ENCODE measurements at places on chromosomes 7 and 10.

GRCh38 chr7:47877336-47877735 is 70.9 kb downstream of the PKD1L1 start:
- no peak for DNase-seq

DNA sequence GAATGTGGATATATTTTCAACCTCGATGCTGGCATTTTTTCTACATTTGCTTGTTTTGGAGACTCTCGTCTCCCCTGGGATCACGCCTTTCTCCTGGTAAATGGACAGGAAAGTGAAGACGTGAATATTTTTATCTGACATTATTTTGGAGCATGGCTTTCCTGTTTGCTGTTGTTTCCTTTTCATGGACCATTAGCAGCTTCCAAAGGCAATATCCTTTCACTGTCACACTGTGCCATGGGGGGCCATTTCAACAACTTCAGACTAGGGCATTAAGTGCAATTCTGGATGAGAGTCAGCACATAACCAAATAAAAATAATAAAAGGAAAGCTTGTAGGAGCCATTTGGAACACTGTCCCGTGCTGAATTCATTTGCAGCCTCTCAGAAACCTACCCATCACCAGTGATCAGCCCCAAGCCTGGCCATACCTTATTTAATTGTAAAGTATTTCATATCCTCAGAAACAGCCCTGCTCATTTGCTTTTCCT is 75.9 kb upstream of the NEUROD6 start:
- DNase-seq: no peak

DNA sequence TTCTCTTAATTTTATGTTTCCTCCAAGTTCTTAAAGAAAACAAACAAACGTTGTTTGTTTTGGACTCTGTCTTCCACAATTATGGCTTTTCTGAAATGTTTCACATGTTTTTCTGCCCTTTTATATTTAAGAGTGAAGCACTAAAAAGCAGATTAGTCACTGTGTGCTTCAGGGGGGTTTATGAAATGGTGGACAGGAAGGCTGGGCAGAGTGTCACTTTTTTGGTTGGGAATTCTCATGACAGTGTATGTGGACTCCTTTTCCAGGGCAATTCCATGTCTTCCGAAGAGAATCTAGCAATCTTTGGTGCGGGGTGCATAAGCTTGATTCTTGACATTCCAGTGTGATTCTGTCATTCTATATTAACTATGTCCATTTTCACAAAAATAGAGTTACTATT is 669.4 kb downstream of the PARD3 start:
- DNase-seq: peak; percentile 90

DNA sequence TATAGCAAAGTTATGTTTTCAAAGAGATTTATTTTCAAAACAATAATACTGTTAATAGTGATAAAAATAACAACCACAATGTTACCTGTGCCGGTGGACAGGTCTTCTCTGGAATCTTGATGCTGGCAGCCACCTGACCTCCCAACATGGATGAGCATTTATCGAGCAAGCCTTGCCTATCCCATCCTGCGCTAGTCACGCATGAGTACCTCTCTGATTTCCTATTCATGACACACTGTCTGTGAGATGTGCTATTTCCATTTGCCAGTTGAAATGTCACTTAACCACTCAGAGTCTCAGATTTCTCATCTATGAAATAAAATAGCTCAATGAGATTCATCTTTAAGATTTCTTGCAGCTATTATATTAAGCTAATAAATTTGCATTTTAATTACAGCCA is 341.2 kb upstream of the VWC2 start:
- DNase-seq: no peak

GRCh38 chr7:94303118-94303517 is 91.6 kb upstream of the COL1A2 start:
- DNase-seq: no peak

GRCh38 chr10:30811276-30812017 is 181.9 kb upstream of the LYZL2 start:
- no peak for DNase-seq

DNA sequence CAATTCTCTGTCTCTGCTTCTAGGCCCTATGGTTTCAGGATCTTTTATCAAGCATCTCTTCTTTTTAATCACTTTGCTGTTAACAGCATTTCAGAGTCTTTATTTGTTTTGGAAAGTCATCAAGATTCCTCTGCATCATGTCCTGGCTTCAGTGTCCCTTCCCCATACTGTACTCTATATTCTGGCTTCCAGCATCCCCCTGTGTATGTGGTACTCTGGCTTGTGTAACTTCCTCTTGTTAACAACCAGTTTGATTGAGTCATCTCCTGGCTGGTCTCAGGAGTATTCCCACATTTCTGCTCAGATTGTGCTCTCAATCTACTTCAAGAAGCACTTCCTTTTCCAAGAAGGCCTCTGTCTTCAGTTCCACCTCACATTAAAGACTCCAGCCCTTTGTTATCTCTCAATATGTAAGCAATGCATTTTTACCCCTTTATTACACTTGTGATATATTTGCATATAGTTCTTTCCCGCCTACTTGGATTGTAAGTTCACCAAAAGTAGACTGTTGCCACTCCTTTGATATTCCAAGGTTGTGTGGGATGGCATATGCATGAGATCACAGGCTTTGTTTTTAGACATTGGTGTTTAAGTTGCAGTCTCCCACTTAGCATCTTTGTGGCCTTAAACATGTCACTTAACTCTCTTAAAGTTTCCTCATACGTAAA is 15.1 kb upstream of the ATE1 start:
- peak; percentile 93 for DNase-seq

- DNase-seq: no peak
These were observed 101.2 kb downstream of the RPS24 start for GRCh38 chr10:78134773-78135306.

DNA sequence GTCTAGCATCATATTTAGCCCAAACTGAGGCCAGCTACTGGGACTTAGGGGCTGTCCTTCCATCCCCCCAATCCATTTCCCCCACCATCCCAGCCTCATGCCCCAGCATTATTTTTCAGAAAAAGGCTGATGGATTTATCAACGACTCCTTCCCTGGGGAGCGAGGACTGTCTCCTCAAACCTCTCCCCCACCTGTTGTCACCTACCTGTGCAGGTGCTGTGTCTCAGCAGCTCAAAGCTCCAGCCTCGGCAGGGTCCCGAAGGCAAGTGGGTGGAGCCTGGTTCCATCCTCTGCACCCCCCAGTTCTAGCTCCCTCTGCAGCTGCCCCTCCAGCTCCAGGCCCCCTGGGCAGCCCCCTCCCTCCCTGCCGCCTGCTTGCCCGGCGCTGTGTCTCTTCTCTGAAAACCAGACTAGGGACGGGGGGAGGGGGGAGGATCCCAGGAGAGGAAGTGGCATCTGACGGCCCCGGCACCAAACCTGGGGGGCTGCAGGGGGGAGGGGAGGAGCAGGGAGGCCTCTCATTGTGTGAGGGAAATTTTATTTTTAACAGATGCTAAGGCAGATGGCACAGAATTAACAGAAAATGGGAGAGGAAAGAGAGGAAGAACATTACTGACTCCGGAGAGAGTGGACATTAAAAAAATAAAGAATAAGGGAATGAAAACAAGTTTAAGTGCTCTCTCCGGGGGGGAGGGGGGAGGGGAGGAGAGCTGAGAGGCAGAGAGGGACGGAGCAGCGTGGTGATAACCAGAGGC is 61.7 kb upstream of the PAX2 start:
- DNase-seq: no peak

DNA sequence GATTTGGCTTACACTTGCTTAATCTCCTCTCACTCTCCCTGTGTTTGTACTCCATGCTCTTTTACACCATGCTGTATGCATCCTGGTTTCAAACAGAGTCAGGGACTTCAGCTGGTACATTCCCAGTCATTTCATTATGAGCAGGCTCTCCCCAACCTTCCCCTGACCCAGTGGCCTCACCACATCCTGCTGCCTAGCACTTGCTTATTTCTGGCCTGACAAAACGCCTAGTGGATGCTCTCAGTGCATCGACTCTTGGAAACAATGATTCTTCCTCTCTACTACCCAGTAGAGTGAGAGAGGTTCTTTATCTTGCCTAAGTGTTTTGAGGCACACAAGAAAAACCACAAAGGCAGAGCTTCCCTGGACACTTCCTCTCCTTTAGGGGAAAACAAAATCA is 63.4 kb downstream of the CAV1 start:
- DNase-seq: peak; percentile 87

DNA sequence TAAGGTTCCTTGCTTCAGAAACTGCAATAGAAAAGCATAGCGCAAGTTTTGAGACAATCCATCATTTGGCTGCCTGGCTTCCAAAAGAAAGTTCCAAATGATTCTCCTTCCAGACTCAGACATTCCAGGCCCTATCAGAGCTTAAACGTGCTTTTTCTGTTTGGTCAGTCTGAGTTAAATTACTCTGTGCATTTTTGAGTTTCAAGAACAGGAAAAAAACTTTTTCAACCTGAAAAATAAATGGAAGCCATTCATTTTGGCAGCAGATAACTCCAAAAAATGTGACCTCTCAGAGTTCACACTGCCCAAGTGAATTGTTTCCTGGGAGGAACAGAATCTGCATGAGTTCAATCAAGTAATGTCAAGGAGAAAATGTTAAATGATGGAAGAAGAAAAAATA is 354.2 kb downstream of the CXCL12 start:
- DNase-seq: no peak

DNA sequence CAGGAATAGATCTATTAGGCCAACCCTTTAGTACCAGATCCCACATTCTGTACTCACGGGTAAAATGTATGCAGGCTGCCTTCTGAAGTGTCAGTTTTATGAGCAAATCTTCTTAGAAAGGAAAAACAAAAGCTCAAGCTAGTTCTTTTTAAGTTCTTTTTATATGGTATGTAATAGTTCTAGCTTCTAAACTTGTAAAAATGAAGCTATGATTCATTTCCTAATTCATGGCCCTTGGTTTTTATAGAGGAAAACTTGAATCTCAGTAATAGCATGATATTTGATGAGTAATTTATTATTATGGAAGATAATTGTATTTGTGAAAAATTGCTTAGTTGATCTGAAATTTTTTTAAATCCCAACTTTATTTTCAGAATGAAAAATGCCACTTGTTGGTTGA is 54.3 kb downstream of the SLK start:
- DNase-seq: no peak

DNA sequence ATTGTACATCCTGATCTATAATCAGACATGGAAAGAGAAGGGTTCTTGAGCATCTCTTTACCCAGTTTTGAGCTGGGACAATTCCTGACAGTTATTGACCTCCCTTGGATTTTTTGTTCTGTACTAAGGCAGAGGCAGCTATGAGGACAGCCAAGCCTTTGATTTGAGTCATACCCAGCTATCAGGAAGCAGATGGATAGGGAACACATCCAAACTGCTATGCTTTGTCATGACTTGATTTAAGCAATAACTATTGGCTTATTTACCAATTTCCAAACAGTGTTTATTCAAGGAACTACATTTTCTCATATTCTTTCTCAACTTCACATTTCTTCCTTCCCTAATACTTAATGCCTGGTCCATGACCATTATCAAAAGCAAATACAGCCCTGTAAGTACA is 396.4 kb upstream of the STEAP1 start:
- DNase-seq: no peak

- DNase-seq: no peak
These were observed 14.5 kb downstream of the LSMEM1 start for GRCh38 chr7:112495156-112495788.

GRCh38 chr7:105429746-105430612 is 41.3 kb upstream of the SRPK2 start:
- DNase-seq: peak; percentile 48

- peak; percentile 64 for DNase-seq
These were observed 82.3 kb downstream of the HTR7 start for GRCh38 chr10:90775351-90776028.

GRCh38 chr10:71366690-71367089 is 30.0 kb upstream of the CDH23 start:
- no peak for DNase-seq

- DNase-seq: no peak
These were observed 215.8 kb downstream of the ZMYND11 start for GRCh38 chr10:350981-351501.

DNA sequence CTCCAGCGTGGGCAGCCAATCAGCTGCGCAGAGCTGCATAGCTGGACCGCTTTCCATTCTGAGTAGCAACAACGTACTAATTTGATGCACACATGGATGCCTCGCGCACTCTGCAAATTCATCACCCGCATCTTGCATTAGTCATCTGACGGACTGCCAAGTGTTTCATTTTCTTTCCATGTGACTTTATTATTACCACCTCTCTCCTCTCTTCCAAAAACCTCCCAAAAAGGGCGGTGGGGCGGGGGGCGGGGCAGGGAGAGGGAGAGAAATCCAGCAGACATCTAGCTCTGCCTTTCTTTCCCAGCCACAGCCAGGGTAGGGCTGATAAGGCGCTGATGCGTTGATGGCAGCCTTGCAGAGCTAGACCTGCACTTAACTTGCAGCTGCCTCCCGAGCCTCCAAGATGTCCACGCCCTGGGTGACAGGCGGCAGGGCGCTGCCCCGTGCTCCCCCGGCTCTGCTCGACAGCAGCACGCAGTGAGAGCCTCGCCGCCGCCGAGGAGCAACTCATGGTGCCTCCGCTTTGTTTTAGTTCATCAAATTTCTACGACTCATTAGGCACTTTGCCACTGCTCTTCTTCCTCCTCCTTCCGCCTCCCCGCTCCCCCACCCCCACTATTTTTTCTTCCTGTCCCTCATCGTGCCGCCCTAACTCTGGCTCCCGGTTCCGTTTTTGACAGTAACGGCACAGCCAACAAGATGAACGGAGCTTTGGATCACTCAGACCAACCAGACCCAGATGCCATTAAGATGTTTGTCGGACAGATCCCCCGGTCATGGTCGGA is 147.3 kb downstream of the CELF2 start:
- DNase-seq: peak; percentile 85

DNA sequence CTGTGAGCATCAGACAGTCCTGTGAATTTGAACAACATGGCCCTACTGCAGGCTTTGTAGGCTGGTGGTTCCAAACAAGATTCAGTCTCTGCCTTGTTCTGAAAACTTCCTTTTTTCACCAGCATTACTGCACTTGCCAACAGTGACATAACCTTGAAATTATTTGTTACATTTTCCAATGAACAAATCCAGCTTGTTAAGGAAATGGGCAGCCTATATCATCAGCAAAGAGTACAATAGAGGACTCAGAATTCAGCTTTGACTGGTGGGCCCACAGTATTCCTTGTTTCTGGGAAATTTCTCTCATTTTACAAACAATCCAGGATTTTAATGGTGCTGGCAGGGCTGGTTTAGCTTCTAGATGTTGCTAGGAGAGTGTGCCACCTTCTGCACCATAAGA is 703.7 kb upstream of the FZD8 start:
- no peak for DNase-seq

GRCh38 chr10:101267776-101268175 is 38.5 kb upstream of the LBX1 start:
- no peak for DNase-seq

- peak; percentile 52 for DNase-seq
These were observed 274.6 kb downstream of the TNS3 start for GRCh38 chr7:47307311-47307710.

- no peak for DNase-seq
These were observed 190.7 kb upstream of the SH2B2 start for GRCh38 chr7:102096012-102096332.

GRCh38 chr7:46745707-46746090 is 824.6 kb upstream of the IGFBP3 start:
- DNase-seq: no peak

GRCh38 chr7:90842430-90842788 is 246.3 kb downstream of the CDK14 start:
- DNase-seq: no peak

- no peak for DNase-seq
These were observed 191.0 kb upstream of the PLPP4 start for GRCh38 chr10:120266022-120266421.

Measured in fibroblast of skin of back (primary cell).